ENCODE measurements at places on chromosomes 6 and 20. TPM values are rescaled to one million over a fixed set of nuclear protein-coding genes. Genes with fewer than 3 reads are reported as not detected.

Gene FAM83C
- total RNA-seq, result 0.05 TPM

Gene MYL9
- total RNA-seq, result 19.9 TPM

Gene NFKBIL1
- total RNA-seq, result 11.3 TPM

Gene ZNF391
- 0.36 TPM for total RNA-seq

Gene MUC21
- total RNA-seq, result not detected

Gene RIPPLY2
- total RNA-seq, result 0.84 TPM

Gene CAP2
- 12.2 TPM for total RNA-seq

Gene COL21A1
- total RNA-seq, result 0.72 TPM
